CD4-positive, alpha-beta memory T cell (primary cell): ENCODE measurements at places on chromosomes 12 and 14. TPM values are rescaled to one million over a fixed set of nuclear protein-coding genes. Genes with fewer than 3 reads are reported as not detected.

DNA sequence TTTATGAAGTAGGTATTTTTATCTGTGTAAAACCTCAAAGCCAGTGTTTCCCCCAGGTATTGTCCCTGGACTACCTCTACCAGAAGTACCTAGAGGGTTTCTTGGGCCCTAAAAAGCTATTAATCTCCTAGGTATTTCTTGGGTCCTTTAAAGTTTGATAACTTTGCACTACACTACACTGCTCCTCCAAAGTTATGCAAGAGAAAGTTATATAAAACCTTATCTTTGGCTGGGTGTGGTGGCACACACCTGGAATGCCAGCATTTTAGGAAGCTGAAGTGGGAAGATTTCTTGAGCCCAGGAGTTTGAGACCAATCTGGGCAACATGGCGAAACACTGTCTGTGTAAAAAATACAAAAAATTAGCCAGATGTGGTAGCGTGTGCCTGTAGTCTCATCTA is 34.9 kb downstream of the PTPN21 start:
- no peaks in the 10 kb centered on the region for H3K36me3 ChIP-seq
- no peaks in the 10 kb centered on the region for H3K4me1 ChIP-seq
- H3K27me3 ChIP-seq: peaks cover 5% of the 10 kb centered on the region
- no peak for DNase-seq
- no peak overlapping the region for H3K27ac ChIP-seq
- H3K4me3 ChIP-seq: no peak overlapping the region

Gene OLR1
- not detected for total RNA-seq

DNA sequence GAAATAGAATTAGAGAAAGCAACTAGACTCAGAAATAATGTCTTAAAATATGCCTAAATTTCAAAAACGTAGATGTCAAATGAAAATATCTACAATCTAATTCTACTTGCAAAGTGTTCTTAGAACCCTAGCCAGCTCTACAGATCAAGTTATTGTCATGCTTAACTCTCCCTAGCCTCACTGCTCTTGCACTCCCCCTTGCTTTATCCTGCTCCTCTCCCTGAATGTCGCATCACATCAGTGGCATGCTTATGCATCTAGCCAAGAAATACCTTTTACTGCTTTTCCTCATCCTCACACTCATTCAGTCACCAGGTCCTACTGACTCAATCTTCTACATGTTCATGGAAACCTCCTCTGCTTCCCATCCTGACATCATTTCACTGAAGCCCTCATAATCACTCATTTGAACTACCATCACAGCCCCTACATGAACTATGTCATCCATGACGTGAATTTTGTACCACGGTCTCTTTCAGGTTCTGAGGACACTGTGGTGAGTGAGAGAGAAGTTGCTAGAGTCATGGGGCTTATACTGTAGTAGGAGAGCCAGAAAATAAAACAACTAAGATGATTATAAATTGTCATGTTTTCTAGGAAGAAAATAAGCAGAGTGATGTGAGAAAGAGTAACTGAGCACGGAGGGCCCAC is 22.6 kb upstream of the CRACR2A start:
- no peak for DNase-seq
- H3K4me1 ChIP-seq: peaks cover 11% of the 10 kb centered on the region
- H3K36me3 ChIP-seq: no peaks in the 10 kb centered on the region
- no peak overlapping the region for H3K27ac ChIP-seq
- no peak overlapping the region for H3K4me3 ChIP-seq

Gene SLC39A5
- total RNA-seq: 0.64 TPM

Gene FERMT2
- 0.75 TPM for total RNA-seq

DNA sequence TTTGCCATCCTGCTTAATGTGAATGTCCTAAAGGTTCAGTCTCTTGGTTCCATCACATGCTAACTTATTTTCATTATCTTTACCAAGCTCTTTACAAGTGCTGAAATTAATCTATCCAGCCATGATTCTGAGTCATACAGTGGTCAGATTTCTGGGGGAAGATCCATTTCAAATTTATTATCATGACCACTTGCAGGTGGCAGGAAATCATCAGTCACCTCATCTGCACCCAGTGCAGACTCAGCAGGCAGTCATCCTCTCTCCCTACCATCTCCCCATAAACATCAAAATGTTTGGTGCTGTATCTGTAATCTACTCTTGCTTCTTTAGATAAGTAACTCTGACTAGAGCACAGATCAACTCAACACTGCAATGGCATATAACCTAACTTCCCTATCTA is 23.5 kb downstream of the ATG14 start:
- H3K27me3 ChIP-seq: no peaks in the 10 kb centered on the region
- peaks cover 3% of the 10 kb centered on the region for H3K36me3 ChIP-seq
- no peak for DNase-seq
- no peak overlapping the region for H3K27ac ChIP-seq

Gene C1QL4
- not detected for total RNA-seq
